ENCODE measurements at places on chromosomes 5 and 9.
A peak's percentile ranks its signal among the peaks of the same experiment; 100 is the strongest.

- DNase-seq, result peak; percentile 17
Measured at GRCh38 chr9:4572184-4572826, 82.0 kb downstream of the SLC1A1 start.

DNA sequence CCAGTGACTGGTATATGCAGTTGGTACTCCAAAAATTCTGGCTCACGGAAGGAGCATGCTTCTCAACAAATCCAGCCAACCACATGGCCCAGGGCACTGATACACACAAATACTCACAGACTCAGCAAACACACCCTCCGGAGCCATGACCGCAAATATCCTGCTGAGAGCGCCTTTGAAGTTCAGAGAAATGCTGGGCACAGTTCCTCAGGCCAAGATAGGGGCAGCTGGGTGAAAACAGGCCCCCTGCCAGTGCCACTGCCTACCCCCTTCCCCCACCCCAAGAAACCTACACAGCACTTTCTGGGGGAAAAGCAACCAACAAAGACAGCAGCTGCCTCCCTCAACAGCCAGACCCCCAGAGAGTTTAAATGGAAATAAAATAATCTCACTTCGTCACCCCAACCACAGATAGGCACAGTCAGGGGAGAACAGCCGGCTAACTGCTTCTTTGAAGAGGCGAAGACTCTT, 120.0 kb downstream of the C5orf15 start:
- no peak for DNase-seq

GRCh38 chr5:107263387-107264018, 407.2 kb downstream of the EFNA5 start:
- no peak for DNase-seq

GRCh38 chr9:71485326-71485725, 283.0 kb downstream of the CEMIP2 start:
- DNase-seq, result no peak

GRCh38 chr5:83827111-83827557, 106.5 kb upstream of the HAPLN1 start:
- no peak for DNase-seq

DNA sequence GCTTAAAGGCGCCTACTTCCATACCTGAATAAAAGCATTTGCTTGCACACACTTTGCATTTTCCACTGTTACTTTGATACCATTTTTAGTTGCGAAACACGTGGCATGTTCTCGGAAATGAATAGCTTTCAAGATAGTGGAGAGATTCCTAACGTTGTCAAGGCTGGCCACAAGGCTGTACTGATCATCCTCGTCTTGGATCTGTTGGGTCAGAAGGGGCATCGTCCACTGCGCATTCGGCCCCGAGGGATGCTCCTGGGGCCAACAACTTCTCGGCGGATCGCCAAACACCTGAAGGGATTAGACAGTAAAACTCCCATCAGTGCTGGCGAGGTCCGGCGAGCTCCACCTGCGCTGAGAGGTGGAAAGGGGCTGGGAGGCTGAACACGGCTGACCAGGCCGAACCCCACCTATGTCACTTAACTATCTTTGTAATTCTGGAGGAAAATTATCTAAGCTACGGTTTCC, 599 bp downstream of the RAD1 start:
- no peak for DNase-seq

DNA sequence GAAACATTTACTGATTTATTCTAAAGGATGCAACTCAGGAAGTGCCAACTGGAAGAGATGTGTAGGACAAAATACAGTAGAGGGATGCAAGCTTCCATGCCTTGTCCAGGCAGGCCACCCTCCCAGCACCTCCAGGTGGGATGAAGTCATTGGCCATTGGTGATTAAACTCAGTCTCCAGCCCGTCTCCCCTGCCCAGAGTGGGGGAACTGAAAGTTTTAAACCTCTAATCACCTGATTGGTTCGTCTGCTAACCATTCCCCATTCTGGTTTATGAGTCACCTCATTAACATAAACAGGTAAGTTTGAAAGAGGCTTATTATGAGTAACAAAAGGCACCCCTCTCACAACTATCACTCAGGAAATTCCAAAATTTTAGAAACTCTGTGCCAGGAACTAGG, 8.1 kb downstream of the TNFAIP8 start:
- DNase-seq, result no peak

- no peak for DNase-seq
Measured at GRCh38 chr5:945691-946551, 53.2 kb downstream of the TRIP13 start.

GRCh38 chr5:124754206-124754927, 7.9 kb upstream of the ZNF608 start:
- DNase-seq, result no peak

- DNase-seq, result no peak
Measured at GRCh38 chr5:139655727-139656271, 7.7 kb downstream of the CXXC5 start.

- DNase-seq, result peak; percentile 31
Measured at GRCh38 chr5:150317048-150318003, 14.6 kb upstream of the ARSI start.

GRCh38 chr9:95365766-95366165, 48.3 kb upstream of the FANCC start:
- DNase-seq, result no peak

GRCh38 chr9:78118742-78119473, 87.3 kb upstream of the GNAQ start:
- peak; percentile 18 for DNase-seq

DNA sequence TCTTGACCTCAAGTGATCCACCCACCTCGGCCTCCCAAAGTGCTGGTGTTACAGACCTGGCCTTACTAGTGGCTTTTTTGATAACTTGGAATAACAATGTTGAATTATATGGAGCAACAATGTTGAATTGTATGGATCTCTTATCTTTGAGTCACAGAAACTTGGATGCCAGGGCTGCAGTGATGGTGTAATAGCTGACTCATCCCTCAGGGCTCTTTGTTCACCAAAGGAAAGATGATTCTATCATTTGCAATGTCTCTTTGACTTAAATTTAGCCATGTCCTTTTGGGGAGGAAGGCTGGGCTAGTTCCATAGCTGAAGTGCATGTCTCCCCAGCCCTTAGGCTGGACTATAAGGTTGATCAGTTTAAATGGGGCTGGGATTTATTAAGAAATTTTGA, 172.3 kb downstream of the PDZD2 start:
- no peak for DNase-seq

DNA sequence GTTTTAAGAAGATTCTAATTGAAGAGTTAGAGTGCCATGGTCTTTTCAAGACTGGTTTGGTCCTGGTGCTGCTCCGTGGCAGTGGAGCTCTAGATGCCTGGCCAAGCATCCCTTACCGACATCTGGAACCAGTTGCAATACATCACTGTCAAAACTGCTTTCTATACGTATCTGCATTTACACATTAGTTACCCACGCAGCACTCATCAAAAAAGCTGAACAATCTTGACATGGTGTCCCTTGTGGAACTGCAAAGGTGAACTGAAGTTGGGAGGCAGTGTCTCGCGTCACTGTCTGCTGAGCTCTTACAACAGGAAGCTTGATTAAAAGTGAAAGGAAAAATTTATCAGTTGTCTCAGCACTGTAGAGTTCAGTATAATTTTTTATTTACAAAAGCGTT, 82.6 kb downstream of the PBX3 start:
- DNase-seq, result peak; percentile 70

DNA sequence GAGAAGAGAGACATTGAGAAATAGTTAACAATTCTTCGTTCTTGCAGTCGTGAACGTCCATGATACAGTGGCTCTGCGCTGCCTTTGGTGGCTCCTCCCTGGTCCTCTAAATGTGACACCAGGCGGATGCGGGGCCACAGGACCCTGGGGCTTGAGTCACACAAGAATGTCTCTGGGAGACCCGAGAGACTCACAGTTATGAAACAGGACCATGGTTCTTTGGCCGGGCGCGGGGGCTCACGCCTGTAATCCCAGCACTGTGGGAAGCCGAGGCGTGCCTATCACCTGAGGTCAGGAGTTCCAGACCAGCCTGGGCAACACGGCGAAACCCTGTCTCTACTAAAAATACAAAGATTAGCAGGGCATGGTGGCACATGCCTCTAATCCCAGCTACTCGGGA, 767 bp upstream of the ZDHHC11 start:
- no peak for DNase-seq

DNA sequence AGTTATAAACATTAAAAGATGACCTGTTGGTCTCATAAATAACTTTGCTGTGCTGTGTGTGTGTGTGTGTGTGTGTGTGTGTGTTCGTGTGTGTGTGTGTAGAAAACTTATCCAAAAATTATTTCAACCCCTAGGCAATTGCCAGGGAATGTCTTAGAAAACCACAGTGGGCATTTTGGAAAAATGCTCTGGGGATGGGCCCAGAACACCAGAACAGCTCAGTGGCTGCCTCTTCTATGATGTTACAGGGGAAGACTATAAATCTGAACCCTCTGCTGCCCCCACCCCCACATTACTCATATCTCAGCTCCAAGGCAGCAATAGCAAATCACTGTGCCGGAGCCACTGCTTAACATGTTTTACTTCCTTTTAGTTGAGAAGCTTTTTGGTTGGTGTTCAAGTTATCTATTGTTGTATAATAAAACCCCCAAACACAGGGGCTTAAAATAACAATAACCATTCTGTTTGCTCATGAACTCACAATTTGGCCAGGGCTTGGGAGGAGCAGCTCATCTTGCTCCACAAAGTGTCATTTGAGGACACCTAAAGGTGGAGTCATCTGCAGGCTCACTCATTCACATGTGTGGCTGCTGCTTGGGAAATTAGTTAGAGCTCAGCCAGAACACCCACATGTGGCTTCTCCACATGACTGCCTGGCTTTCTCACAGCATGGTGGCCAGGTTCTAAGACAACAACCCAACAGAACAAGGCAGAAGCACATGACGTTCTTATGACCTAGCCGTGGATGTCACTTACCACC, 40.4 kb downstream of the ACTBL2 start:
- peak; percentile 36 for DNase-seq

GRCh38 chr5:123814801-123815470, 303.0 kb downstream of the CSNK1G3 start:
- DNase-seq, result no peak

DNA sequence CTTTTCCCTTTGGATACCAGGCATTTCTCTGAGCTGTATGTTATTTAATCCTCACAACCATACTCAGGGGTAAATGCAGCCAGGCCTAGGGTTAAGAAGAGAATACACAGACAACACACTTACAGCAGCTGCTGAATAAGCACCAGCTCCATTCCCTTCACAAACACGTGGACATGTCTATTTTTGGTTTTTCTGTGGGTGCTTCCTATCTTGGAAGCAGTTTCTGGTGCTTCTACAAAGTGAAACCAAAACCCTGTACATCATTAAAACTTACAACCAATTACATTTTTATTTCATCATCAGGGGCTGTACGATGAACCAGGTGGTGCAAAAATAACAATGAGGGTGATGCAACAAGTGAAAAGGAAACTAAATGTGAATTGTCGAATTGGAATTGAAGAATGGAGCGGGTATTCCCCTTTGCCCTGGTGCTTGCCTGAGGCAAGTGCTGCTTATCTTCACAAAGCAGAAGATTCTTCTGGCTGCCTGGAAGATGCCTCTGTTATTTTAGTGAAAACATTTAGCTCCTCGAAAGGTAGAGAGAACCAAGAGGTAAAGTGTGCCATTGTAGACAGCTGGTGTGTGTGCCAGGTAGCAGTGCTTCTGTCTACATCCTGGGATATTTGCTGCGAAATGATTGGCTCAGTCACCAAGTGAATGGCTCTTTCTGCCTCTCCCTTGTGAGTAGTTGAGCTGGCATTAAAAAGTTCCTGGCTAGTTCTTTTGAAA, 18.6 kb upstream of the IFNB1 start:
- peak; percentile 64 for DNase-seq

- DNase-seq, result no peak
Measured at GRCh38 chr5:118832974-118833373, 155.4 kb downstream of the DTWD2 start.

DNA sequence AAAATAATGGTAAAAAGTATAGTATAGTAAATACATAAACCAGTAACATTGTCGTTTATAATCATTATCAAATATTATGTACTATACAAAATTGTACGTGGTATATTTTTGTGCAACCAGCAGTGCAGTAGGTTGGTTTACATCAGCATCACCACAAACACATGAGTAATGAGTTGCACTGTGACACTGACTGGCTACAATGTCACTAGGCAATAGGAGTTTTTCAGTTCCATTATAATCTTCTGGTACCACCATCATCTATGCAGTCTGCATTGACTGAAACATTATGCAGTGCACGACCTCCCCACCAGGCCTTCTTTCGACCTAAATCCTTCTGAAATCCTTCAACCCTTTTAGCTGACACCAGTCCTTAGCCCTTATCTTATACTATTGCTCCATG, 105.8 kb downstream of the SREK1 start:
- DNase-seq, result no peak

DNA sequence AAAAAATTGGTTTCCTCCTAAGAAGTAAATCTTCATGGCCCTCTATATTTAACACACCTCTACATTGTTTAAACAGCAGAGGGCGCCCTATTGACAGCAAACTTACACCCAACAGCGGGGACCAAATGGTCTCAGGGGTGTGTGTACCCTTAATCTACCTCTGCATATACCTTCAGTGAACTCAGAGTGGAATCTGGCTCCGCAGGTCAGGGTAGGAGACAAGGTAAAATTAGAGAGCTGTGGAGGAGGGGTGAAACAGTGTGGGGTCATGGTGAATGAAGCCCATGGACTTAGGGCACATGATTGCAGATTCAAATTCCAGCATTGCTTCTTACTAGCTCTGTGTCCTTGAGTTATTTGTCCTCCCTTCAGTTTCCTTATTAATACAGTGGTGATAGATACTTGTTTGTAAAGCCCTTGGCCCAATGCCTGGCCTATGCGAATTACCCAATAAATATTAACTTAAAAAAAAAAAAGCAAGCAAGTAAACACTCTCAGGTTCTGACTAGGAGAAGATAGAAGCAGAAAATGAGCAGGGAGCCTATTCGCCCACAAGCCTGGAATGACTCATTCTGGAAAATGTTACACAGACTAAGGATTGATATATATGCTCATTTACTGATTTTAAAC, 122.9 kb downstream of the CAVIN4 start:
- DNase-seq, result peak; percentile 20

DNA sequence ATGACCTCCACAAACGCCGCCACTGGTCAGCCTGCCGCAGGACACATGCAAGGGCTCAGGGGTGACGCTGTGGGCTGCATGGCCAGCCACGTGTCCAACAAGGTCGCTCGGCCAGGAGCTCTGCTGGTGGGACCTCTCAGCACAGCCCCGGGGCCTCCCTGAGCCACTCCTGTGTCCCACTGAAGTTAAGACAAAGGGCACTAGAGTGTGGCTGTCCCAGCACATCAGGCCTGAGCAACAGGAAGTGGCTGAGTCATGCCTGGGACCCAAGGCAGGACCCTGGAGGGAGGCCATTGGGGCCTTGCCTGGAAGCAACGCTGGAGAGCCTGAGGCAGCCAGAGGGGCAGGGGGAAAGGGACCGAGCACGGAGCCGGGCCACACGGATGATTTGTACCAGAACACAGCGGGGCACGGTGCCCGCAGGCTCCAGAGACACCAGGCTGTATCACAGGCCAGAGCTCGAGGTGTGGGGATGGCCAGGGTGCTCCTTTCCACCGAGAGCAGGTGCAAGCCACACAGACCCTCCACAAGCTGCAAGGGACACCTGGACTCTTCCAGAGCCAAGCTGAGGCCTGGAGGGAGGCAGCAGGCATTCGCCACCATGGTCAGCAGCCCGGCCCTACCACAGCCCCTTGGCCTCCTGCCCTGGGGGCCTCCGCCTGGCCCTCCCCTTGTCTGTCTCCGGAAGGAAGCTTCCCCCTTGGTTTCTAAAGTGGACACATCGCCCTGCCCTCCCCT, 6.5 kb upstream of the TMEM210 start:
- DNase-seq, result no peak

GRCh38 chr5:12615141-12615820, 711.0 kb upstream of the CTNND2 start:
- DNase-seq, result no peak

- no peak for DNase-seq
Measured at GRCh38 chr9:91896513-91897121, 53.4 kb downstream of the ROR2 start.
